ENCODE measurements at places on chromosomes 1 and 21. TPM values are rescaled to one million over a fixed set of nuclear protein-coding genes. Genes with fewer than 3 reads are reported as not detected.

DNA sequence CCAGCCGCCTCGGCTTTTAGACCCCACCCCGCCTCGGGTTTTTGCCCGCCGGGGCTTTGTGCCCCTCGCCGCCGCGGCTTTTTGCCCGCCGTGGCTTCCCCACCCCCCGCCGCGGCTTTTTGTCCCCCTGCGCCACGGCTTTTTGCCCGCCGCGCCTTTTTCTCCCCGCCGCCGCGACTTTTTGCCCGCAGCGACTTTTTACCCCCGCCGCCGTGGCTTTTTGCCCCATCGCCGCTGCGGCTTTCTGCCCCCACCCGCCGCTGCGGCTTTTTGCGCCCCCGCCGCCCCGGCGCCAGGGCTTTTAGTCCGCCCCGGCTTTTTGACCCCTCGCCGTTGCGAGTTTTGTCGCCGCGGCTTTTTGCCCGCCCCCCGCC, 474.4 kb downstream of the FAM72C start:
- DNase-seq = no peak

GRCh38 chr1:63622849-63623566, 29.8 kb downstream of the PGM1 start:
- no peak for DNase-seq

- DNase-seq = no peak
Measured at GRCh38 chr1:83799594-83799993, 199.3 kb downstream of the TTLL7 start.

- DNase-seq = no peak
Measured at GRCh38 chr1:88350648-88351047, 333.4 kb upstream of the PKN2 start.

DNA sequence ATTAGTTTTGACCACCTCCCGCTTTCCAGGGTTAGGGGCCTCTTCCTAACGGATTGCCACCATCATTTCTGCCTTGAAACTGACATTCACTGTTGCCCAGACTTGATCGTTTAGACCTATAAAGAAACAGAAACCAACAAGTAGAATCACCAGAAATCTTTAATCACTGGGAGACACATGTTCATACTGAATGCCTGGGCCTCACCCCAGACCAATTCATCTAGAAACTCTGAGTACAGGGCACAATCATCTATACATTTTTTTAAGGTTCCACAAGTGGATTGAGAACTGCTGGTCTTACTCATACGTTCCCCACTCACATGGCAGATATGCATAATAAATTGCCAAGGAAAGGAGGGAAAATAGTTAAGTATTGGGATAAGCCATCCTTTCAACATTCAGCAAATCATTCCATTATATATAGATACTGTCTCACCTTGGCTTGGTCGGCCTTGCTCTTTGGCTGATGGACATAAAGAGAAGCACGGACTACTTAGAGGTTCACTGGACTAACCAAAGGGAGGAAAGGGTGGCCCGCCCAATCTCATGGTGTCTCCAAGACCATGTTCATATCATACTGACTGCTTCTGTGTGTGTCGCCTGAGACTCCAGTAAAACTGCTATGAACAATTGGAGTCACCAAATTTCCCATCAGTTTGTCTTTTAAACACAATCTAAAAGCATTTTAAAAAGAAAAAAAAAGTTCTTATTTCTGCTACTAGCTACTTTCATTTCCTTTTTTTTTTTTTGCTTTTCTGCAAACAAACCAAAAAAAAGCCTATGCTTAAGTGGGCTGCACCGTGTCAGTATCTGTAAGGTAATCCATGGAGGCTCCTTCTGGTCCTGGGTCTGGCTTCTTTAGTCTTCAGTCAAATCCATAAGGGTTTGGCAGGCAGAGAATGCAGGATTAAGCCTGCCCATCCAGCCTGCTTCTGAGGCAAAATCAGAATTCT, 9.4 kb upstream of the TARBP1 start:
- DNase-seq = no peak

DNA sequence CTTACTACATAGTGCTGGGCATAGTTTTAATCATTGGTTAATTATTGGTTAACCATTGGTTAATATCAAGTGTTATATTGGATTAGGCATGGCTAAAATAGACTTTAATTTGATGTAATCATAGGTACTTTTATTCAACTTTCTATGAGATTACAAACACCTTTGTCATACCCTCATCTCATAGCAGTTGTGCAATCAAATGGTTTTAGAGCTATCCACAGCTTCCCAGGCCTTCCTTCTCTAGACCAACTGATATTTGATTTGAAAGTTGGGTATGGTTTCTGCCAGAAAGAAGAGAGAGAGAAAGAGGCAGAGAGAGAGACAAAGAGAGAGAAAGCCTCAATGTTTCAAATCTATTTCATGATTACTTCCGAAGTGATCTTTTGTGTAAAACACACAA, 9.6 kb upstream of the RGS1 start:
- no peak for DNase-seq

GRCh38 chr21:30620522-30620921, at the start of gene KRTAP20-4:
Gene KRTAP20-4, plus strand, starts transcription at chr21:30620627.
- no peak for DNase-seq

- no peak for DNase-seq
Measured at GRCh38 chr1:212366901-212367300, 47.8 kb downstream of the PACC1 start.

- DNase-seq = no peak
Measured at GRCh38 chr1:43760745-43761317, 53.5 kb downstream of the ST3GAL3 start.

DNA sequence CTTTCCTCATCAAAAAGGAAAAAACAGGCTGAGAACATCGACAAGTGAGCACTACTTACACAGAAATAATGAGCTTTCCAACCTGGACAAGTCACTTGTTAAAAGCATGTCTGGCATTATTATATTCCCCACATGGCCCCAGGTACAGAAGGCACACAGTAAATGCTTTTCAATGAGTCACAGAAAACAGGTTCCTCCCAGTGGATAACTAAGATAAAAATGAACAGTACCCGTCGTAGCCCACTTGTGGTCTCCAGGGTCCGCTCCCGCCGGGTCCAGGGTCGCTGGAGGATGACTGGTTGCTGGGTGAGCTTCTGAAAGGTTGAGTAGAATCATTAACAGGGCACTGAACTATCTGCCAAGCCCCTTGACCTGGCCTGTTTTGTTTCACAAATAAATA, 186.6 kb downstream of the SIPA1L2 start:
- DNase-seq = no peak

GRCh38 chr1:168653567-168653966, 75.4 kb downstream of the DPT start:
- DNase-seq = no peak

GRCh38 chr1:119227456-119227855, 87.0 kb upstream of the WARS2 start:
- no peak for DNase-seq

GRCh38 chr1:107467286-107467685, 326.4 kb downstream of the NTNG1 start:
- DNase-seq = no peak

DNA sequence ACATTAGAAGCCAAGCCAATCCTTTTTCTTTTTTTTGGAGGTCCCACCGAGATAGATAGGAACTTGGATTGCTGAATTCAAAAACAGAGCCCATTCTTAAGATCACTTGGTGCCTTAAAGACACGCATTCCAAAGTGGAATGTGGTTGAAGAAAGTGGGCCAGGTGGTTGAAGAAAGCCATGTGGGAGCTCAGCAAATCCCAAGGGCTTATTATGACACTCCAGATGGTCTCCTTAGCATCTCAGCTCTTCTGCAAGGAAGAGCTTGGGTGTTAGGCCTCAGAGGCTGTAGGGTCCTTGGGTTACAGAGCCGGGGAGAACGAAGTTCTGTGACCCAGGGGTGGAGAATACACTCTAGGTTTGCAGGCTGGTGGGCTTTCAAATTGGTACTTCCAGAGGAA, 13.5 kb downstream of the TOR3A start:
- no peak for DNase-seq

- DNase-seq = no peak
Measured at GRCh38 chr1:204532832-204533231, 16.6 kb downstream of the MDM4 start.

DNA sequence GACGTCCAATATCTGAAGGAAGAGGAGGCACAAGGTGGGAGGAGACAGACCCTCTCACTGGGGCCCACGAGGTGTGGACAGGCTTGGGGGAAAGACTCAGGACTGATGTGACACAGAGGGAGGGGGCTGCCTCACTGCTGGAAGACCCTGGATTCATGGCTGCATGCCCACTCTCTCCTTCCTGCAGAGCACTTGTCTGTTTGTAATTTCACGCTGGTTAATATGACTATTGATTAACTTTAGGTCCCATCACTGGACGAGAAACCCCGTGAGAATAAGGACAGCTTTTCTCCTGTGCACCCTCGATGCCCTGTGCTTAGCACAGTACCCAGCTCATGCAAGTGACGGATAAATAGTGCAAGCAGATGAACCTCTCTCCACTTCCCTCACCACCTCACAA, 35.1 kb downstream of the CACNA1S start:
- DNase-seq = no peak

DNA sequence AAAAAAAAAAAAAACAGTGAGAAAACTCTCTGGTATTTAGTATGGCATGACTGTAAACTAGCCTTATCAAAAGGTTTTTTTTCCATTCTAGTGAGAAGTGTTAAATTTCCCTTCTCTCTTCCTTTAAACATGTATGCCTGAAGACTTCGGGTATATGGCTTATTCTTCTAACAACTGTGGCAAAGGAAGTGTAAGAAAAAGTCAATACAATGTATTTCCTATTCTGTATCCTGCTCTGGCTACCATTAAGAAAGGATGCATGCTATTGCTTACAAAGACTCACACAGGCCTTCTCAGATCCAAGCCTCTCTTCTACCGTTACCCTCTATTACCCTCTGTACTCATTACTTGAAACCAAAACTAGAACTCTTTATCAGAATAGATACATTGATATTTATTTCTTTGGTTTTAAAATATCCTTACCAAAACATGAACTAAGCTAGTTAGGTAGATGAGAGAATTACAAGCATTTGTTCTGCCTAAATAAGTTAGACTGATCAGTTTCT, 8.4 kb downstream of the CEPT1 start:
- no peak for DNase-seq

DNA sequence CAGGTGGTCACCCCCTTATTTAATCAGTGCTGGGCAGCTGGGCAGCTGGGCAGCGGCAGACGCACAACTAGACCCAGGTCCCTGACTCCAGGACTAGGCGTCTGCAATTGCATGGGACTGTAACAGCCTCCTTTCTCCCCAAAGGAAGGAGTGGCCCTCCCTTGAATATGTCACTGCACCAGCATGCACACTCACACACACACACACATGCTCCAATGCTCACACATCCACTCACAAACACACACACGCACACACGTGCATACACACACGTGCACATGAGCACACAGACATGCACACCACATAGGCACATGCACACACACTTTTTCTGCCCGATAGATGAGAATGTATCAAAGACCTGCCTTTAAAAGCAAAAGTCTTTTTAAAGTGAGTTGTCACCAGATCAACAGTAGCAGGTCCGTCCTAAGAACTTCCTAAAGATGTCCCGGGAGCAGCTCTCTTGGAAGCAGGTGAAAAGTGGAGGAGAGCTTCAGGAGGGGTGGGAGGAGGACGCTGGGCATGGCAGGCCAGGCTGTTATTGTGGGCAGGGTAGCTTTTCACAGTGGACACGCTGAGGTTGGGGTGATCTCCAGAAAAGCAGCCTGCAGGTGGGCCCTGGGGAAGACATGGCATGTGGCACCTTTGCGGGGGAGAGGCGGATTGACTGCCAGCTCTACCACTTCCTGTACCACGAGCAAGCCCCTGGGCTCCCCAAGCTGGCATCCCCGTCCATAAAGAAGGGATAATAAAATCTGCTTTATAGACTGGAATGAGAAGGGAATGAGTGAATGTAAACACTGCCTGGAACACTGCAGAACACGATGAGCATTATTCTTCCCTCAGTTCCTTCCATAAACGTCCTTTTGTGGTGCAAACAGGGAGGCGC, 1.7 kb downstream of the PDE9A start:
- DNase-seq = no peak

GRCh38 chr1:79193211-79194079, 186.9 kb upstream of the ADGRL4 start:
- no peak for DNase-seq

PIGP gene
- 13.6 TPM for total RNA-seq

IL10 gene
- total RNA-seq = 0.18 TPM
